Gastroesophageal sphincter (tissue), 4 donors: ENCODE measurements at places on chromosomes 2 and 18.
A peak's percentile ranks its signal among the peaks of the same experiment; 100 is the strongest.

DNA sequence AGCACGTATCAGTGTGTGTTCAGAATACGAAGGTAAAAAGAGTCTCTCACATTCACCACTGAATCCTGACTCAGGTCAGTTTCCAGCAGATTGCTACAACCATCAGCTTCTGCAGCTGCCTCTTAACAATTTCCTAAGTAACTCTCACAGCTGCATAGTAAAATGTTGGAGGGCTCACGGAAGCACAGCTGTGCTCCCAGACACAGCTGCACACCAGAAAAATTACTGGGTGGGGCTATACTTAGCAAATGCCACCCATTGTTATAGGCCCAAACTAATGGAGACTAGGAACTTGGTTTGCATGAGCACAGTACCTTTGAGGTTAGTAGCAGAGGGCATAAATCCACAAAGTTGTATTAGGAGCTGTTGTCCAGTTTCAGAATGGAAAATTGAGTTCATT lies 153.9 kb upstream of the ERBB4 start:
- ATAC-seq, result no peak

DNA sequence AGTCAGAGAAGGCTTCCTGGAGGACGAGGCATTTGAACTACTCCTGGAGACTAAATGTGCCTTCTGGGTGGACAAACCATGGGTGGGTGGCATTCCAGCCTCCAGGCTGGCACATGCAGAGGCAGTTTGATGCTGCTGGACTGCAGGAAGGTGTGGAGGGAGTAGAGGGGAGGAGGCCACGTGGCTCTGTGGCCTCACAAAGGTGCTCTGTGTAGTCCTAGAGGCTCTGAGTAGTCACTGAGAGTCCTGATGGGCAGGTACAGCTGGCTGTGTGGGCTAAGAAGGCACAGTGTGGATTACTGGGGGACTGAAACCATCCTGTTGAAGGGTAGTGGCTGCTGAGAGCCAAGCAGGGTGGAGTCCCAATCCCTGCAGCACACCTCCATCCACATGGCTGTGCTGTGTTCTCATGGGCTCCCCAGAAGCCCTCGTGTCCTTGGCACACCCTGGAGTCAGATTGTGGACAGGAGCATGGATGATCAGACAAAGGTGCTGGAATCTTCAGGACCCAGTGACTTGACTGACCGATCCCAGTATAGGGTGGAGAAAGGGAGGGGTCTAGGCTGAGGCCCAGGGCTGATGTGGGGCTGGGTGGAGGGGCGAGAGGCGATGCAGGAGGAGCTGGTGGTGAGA lies 87.4 kb upstream of the HS6ST1 start:
- ATAC-seq, result no peak

- ATAC-seq, result no peak
Measured at GRCh38 chr2:152485954-152486736, 151.2 kb downstream of the FMNL2 start.

DNA sequence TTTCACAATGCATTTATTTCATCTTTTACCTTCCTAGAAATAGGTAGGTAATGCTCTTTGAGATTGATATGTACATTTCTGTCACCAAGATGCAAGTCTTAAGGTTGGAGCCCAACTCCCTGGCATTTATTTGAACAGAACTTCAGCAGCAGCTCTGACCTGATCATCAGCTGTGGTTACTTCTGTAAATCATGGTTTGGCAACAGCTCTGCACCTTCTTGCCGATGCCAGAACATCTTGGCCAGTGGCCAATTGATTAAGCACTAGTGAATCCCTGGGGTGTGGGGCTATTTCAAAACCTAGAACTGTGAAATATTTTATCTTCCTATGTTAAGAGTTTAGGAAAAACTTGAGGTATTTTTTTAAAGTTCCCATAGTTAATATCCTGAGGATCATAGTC lies 124.8 kb upstream of the NYAP2 start:
- ATAC-seq, result no peak

GRCh38 chr2:218008060-218009040 lies 5.6 kb upstream of the TNS1 start:
- no peak for ATAC-seq

DNA sequence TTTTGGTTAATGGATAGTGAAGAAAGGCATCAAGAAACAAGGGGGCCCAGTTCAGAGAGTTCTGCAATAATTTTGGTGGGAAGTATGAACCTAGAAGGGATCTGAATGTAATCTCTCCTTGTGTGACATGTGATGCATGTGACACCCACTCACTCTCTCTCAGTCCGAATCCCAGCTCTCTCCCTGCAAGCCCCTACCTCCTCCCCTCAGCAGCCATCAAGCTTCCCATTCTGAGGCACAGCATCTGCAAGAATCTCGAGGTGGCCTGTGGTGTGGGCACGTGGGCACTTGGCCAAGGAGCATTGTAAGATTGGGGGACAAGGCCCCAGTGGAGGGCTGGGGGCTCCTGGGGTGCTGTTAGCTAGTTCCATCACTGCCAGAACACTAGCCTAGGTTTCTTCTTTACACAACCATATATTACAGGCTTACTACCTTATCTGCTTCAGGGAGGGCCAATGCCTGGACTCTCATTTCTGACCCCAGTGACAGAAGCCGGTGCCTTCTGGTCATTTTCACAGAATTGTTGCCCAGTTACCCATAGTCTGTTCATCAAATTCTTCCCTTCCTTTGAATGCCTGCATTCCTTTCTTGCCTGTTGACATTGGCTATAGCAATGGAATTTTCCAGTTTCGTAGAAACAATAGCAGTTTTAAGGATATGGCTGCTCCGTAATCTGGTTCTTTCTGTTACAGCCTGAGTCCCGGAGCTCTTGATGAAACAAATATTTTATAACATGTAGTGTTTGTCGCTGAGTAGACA lies 13.3 kb upstream of the LCLAT1 start:
- ATAC-seq, result no peak

DNA sequence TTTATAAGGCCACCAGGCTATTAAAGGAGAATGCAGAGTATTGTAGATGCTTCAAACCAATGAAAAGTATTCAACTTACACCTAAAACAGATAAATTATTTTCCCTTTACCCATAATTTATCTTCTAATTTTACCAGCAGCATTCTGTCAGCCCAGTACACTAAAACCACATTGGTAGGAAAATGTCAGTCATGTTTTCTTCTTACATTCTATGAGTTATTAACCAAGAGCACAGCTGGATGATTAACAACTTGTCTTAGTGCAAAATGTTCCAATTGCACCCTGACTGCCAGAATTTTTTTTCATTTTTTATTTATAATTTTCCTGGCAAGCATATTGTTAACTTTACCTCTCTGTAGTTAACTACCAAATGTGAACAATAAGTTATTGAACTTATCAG lies 79.0 kb upstream of the WDR75 start:
- no peak for ATAC-seq

GRCh38 chr2:108169982-108170625 lies 69.7 kb upstream of the SULT1C3 start:
- ATAC-seq, result no peak

GRCh38 chr18:49178736-49179135 lies 228.0 kb upstream of the SMAD7 start:
- no peak for ATAC-seq

- ATAC-seq, result no peak
Measured at GRCh38 chr2:179049203-179049545, 763 bp downstream of the CCDC141 start.

DNA sequence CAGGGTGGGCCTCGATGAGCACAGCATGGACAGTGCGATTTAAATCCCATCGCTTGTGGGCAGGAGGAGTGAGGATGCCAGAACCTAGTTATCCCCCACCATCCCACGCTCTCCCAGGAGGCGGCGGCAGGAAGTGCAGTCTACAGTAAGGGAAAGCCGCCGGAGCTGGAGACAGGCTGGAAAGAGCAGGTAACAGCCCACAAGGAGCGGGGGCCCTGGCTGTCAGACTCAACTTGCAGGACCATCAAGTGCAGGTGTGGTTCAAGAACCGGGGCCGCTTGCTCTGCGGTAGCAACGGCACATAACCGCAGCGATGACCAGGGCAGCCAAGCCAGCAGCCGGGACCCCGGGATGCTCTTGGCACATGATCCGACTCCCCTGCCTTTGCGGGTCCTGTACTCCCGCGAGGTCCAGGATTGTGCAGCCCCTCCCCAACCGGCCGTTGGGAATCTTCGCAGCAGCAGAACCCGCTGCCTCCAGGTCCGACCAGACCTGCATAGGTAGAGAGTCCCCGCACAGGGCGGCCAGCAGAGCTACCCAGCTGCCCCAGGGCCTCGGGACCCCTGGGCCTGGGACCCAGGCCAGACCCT lies 82.1 kb downstream of the BIN1 start:
- ATAC-seq, result peak; percentile 54

- ATAC-seq, result no peak
Measured at GRCh38 chr2:100192825-100193224, 50.4 kb upstream of the AFF3 start.

- ATAC-seq, result no peak
Measured at GRCh38 chr2:85178980-85179411, 45.8 kb downstream of the TCF7L1 start.

DNA sequence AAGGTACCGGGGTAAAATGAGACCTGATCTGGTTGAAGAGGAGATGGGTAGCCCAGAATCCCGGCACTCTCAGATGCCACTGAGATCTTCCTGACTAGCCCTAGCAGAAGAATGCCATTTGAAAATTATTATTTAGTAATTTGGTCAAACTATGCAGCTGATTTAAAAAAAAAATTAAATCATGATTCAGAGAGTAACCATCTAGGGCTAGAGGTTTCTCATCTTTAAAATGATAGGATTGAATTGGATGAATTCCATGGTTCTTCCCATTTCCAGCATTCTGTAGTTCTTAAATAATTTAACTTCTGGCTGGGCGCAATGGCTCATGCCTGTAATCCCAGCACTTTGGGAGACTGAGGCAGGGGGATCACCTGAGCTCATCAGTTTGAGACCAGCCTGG lies 106.1 kb downstream of the MYO1B start:
- ATAC-seq, result no peak

- no peak for ATAC-seq
Measured at GRCh38 chr2:135947483-135947882, 37.9 kb downstream of the DARS1 start.

GRCh38 chr2:2041256-2041824 lies 289.7 kb downstream of the MYT1L start:
- no peak for ATAC-seq

GRCh38 chr2:45932278-45932975 lies 281.0 kb downstream of the PRKCE start:
- no peak for ATAC-seq

GRCh38 chr18:42192251-42193248 lies 237.5 kb downstream of the PIK3C3 start:
- ATAC-seq, result no peak

- ATAC-seq, result no peak
Measured at GRCh38 chr18:39178166-39178565, 1612.6 kb upstream of the CELF4 start.

DNA sequence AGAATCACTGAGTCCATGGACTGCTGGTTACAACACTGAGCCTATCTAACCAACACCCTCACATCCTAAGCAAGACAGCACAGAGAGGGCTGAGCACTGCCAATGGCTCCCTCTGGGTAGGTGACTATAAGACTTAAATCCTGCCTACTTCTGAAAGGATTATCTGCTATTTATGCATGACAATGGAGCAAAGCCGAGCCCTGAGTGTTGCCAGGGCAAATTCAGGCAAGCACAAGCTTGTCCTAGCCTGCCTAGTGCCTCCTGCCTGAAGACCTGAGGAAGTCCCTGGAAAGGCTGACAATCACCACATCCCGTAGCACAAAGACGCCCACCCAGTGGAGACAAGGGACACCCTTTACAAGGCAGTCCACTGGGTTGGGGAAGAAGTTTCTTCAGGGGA lies 129.7 kb downstream of the OSR1 start:
- ATAC-seq, result no peak

DNA sequence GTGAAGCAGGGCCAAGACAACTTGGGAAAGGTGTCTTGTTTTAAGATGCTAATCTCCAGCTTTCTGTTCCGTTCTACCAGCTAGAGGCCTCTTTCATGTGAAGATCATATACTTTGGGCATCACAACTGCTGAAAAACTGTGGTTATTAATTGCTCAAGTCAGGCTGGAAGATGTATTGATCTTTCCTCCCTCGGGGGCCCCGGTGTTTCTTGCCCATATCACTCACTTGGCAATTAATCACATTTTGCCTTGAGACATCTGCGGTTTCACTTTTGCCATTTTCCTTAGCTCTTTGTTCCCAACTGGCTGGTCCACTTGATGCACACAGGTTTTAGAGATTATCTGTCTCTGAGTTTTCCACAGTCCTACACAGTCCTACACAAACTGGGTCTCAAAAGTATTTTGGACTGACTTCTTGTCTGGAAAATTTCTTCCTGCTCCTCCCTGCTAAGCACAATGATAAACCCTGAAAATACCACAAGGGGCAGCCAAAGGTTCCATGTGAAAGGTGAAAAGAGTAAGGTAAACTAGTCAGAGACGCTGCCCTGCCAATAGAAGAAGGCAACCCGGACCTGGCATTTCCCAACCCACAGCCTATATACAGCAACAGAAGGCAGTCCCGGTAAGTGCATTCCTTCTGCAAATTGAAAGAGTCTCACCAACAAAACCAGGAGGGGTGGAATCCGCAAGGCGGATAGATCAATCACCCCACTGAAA lies 181.0 kb downstream of the AFF3 start:
- ATAC-seq, result no peak

DNA sequence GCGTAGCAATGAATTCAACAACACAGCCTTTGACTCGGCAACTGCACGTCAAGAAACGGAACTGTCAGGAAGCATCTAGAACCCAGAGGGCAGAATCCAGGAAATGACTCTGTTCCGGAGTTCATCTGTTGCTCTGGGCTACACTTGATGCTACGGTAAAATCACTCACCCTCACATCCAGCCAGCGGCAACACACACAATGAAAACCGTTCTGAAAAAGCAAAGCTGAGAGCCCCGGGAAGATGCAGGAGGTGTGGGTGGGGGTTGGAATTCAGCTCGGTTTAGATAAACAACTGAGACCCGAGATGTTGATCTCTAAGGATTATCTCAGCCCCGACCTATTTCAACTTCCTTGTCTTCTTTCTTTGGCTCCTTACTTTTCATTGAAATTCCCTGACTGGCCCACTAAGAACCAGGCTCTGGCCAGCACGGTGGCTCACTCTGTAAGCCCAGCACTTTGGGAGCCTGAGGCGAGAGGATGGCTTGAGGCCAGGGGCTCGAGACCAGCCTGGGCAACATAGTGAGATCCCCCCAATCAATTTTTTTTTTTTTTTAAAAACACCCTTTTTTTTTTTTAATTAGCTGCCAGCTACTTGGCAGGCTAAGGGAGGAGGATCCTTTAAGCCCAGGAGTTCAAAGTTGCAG lies 13.3 kb upstream of the RAB17 start:
- ATAC-seq, result peak; percentile 70

- no peak for ATAC-seq
Measured at GRCh38 chr2:102315921-102316320, 4.6 kb downstream of the IL1RL1 start.

DNA sequence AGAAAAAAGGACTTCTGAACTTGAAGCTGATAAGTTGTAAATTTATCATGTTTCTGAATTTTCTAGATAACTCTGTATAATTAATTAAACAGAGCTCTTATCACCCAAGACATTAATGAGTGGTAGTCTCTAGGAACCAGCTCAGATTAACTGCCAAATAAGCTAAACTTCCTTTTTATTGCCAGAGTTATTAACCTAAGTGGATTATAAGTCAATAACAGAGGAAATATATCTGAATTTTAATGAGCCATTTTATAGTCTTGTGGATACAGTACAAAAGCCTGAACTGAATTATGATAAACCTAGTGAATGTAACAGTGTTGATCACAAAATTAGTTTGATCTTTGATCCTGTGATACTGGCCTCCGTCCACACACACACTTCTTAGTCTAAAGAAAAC lies 111.5 kb downstream of the COMMD1 start:
- ATAC-seq, result no peak

GRCh38 chr2:216903470-216903869 lies 43.6 kb upstream of the TNP1 start:
- no peak for ATAC-seq

- no peak for ATAC-seq
Measured at GRCh38 chr2:177235855-177236437, 23.4 kb downstream of the HNRNPA3 start.
